Stimulated activated CD4-positive, alpha-beta T cell treated with anti-CD3 and anti-CD28 coated beads, Interleukin-12 subunit alpha, Interleukin-12 subunit beta, amount 100 ng/mL, for 24 hours (primary cell): ENCODE measurements at places on chromosomes 12 and 14.

- DNase-seq: no peak
Measured at GRCh38 chr14:36751106-36751505, 89.4 kb downstream of the PAX9 start.

GRCh38 chr12:33427071-33427470 is 12.5 kb downstream of the SYT10 start:
- DNase-seq: no peak

GRCh38 chr14:102848830-102849525 is 71.7 kb downstream of the TRAF3 start:
- no peak for DNase-seq

- no peak for DNase-seq
Measured at GRCh38 chr14:104647467-104648043, 41.9 kb upstream of the INF2 start.

DNA sequence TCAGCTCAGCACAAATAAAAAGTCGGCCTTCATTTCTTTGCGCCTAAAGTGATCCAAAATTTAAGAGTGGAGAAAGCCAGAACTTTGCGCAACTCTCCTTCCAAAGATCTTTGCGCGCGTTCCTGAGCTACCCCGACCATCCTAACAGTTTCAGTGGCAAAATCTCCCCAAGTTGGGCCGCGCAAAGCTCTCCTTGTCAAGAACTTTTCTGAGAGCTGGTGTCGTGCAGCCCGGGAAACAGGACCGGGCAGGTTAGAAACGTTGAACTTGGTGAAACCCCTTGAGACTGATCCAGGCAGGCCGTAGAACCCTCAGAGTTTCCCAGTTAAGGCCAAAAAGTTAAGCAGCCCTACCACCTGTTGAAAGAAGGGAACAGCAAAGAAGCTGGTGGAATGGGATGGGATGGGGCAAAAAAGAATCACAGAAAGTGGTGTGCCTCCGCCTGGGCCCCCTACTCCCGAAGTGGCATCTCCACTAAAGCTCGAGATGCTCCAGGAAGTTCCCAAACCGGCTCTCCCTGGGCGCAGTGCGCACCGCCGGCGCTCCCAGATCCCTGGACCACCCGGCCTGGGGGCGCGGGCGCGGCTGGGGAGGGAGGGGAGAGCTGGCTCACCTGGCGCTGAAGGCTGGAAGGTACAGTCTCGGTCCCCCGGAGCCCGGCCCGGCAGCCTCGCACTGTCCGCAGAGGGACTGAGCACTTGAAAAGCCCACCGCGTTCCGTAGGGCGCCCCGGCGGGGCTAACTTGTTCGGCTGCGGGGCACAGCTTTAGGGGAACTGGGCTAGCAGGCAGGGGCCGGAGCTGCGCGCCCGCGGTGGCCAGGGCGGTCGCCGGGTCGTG is 768 bp downstream of the DBX2 start:
- DNase-seq: no peak

GRCh38 chr12:6941267-6941666 is 2.3 kb upstream of the RNU7-1 start:
- DNase-seq: no peak
